ENCODE measurements at places on chromosomes 7 and 10.

- no peak for DNase-seq
Measured at GRCh38 chr10:102113261-102113955, 6.8 kb downstream of the LDB1 start.

DNA sequence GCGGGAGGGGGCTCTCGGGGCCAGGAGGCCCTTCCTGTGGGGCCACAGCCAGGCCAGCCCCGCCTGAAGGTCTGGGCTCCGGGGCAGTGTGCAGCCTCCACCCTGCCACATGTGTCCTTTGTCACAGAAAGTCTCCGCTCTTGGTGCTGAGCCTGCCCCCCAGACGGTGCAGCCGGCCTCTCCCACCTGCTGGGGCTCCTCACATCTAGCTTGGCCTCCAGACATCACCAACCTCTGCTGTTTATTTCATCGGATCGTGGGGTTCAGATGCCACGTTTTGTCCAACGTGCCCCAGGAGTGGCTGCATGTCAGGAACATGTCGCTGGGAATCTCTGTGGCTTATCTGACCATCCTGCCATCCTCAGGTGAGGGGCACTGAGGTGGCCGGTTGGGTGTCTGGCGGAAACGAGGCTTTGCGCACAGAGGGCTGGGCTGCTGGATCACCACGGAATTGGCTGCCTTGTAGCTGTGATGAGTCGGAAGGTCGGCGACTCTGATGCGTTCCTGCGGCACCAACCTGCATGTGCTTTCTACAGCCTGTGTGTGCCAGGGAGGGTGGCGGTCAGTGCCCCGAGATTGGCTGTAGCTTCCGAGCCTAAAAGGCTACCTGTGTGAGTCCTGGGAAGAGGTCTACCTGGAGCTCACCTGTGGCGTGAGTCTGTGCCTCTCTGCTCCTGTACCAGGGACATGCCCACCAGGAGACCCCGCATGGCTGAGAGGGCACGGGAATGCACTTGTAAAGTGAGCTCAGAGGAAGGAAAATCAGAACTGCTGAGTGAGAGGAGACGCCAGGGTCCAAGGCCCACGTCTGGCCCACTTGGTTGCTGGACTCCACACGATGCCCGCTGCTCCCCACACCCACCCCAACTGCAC, 316.4 kb downstream of the DNAJB6 start:
- no peak for DNase-seq

- peak; percentile 24 for DNase-seq
Measured at GRCh38 chr10:74642901-74643595, 183.4 kb upstream of the KAT6B start.

- no peak for DNase-seq
Measured at GRCh38 chr10:115760131-115760530, 512.9 kb downstream of the GFRA1 start.

DNA sequence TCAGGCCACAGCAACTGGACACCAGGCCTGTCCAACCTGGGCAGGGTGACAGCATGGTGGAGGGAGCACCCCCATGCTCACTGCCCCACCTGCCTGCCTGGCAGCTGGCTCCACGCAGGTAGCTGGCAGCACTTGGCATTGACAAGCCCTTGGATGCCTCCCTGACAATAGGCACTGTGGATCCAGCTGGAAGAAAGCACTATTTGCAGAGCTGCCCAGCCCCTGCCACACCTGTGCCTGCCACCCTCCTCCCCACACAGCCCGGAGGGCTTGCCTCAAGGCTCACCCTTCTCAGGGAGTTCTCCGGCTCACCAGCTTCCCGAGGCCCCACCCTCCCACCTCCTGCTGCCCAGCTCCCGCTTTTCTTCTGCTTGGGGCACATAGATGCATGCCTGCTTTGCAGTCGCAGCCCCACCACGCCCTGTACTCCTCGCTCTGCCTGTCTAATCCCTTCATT, 160.1 kb downstream of the NEURL1 start:
- no peak for DNase-seq

DNA sequence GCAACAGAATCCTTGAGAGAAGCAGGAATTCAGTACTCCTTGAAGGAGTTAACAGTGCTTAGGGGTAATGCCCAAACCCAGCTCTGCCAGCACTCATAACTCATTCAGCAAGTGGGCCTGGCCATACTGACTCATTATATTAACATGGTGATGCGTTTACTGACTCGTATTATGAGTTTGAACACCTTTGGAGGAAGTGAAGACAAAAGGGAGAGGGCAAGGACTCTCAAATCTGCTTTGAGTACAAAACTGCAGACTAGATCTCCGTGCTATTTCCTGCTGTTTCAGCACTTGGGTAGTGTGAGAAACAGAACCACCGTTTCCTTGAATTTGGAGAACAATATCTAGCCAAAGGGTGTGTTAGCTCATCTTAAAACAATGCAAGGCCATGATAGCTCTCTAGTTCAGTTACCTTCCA, 30.8 kb downstream of the SLC16A9 start:
- DNase-seq = no peak

DNA sequence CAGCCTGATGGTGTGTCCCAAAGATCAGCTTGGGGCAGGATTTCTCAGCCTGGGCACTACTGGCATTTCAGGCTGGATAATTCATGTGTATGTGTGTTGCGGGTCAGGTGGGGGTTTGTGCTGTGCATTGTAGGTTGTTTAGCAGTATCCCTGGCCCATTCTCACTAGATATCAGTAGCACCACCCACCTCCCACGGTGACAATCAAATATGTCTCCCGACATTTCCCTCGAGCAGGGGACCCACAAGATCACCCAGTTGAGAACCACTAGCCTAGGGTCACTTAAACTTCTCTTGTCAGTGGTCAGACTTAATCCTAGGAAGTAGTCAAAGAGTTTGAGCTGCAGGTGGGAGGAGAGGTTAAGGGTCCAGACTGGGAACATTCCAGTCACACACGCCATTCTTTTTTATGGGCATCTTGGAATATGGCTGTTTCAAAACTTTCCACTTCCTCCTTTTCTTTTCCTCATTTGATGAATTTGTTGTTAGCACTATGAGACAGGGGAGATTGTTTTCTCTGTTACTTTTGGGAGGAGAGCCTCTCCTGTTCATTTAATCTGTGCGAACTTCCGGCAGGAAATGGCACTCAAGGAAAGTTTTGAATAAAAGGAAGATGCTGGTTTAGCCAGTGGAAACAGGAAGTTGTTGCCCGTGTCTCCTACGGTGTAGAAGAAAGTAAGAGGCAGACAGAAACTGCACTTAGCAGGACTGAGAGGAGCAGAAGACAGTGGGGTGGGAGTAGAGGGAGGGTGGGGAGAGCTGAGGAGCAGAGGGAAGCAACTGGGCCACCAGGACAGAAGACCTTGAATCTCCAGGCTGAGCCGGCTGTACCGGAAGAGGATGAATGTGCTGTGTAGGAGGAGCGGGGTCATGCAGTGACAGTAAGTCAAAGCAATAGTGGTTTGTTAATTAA, 17.6 kb upstream of the EXOC6 start:
- no peak for DNase-seq

DNA sequence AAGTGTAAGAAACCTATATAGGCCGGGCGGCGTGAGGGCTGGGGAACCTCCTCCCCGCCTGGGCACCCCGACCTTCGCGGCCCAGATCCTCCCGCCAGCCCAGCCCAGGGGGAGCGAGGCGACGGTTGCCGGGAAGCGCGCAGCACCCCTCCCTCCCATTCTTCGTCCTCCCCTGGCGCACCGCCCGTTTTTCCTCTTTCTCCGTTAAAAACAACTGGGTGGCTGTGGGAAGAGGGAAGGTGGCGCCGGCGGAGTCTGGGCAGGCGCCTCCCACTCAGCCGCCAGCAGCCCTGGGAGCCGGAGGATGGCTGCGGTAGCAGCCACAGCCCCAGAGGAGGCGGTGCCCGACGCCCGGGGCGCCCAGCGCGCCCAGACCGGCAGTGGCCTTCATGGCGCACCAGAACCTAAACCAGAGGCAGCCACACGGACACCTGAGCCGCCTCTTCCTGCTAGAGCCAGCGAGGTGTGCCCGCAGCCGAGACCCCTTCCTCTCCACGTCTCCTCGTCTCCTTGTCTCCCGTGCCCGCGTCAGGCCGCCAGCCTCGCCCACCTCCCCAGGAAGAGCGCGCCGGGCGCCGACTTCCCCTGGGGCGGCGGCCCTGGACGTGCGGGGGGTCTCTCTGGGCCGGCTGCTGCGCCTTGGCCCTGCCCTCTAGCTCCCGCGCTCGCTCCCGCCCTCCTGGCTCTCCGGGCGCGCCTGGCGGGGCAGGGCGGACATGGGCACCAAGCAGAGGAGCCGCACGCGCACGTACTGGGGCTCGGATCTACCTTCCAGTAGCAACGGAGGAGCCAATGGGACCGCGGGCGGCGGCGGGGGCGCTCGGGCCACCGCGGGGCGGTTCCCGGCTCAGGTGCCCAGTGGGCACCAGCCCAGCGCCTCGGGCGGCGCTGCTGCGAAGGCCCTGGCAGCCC, 32.8 kb upstream of the SFTPD start:
- peak; percentile 54 for DNase-seq

DNA sequence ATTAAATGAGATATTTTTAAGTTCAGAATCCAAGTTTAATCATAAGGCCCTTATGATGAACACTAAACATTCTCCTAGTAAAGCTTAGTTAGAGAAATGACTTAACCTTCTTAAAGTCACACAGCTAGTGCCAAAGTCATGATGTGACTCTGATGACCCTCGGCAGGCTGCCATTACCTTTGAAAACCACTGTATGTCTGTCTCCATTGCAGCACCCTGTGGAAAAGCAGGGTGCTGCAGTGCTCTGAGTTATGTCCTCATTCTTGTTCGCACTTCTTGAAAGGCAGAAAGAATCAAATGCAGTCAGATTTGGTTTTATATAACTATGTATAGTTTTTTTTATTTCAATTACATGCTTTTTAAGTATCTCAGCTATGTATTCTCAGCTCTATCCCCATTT, 105.0 kb downstream of the PHTF2 start:
- no peak for DNase-seq

DNA sequence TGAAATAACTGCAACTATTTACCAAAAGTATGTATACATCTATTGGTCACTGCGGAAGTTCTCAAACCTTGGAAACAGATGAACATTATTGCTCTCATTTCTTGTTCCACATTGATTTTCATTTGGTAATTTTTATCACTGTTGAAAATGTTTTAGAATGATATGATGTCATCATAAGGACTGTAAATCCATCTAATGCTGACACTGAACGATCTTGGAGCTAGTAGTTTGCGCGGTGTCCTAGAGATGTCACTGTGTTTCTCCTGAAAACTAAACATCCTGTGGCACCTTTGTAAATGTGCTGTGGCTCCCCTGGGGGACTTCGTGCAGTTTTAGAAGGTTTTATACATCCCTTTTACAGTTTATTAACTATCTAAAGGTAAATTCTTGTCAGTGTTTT, 73.5 kb downstream of the DNAJB9 start:
- no peak for DNase-seq

GRCh38 chr7:22667562-22668239, 59.3 kb upstream of the IL6 start:
- no peak for DNase-seq

DNA sequence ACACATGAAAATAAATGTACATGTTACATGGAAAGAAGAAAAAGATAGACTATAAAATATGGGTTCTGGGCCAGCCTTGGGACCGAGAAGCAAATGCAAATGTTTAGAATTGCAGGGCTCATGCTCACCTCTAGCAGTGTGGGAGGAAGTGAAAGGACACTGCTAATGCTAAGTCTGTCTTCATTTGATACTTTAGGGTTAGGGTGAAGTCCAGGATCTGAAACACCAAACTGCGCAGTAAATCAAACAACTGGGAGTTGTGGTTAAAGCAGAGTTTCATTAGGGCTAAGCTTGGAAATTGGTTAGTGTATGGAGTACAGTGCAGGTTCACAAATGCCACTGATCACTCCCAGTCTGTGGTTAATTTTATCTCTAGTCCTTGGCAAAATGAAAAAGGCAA, 73.2 kb upstream of the PDK4 start:
- DNase-seq = no peak

DNA sequence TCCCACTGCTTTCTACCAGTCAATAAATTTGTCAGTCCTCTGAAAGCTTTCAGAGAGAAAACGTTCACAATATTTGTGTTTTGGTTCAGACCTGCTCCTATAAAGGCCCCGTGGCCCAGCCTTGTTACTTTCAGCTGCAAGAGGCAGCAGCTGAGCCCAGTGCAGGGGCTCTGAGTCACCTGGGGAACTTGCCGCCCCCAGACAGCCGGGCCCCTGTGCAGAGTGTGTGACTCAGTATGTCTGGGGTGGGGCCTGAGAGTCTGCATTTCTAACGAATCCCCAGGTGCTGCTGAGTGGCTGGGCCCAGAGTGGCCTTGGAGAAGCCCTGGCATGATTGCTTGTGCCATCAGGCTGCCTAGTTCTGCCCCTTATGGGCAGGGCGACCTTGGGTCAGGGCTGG, 303.5 kb downstream of the PAXIP1 start:
- DNase-seq = no peak

- peak; percentile 46 for DNase-seq
Measured at GRCh38 chr7:30476459-30477145, 2.0 kb downstream of the NOD1 start.

DNA sequence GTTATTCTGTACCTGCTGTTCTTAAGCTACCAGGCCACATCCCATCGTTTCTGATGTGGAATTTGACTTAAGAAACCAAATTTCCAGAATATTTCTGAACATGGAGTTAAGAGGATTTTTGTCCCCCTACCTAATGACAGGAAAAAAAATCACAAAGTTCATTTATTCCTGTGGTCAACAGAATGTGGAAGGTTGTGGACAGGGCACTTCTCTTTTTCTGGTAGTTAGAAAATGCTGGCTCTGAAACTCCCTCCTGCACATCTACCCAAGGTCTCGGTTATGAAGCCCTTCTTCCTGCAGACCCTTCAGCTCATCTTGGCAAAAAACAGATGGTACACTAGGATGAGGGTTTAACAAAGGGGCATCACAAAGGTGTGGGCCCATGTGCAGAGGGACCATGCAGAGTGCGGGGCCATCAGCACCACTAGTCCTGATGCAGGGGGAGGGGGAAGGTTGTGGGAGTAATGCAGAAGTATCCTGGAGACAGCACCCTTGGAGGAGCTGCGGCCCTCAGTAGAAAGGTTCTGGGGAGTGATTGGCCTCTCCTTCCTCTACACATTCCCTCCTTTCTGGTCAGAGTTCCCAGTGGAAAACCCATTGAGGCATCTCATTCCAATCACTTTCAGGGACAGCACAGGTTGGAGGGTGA, 9.8 kb downstream of the ALOX5 start:
- DNase-seq = no peak

GRCh38 chr7:106042196-106042611, 69.9 kb downstream of the SYPL1 start:
- DNase-seq = no peak

GRCh38 chr7:71584256-71584655, 452.3 kb downstream of the GALNT17 start:
- no peak for DNase-seq

DNA sequence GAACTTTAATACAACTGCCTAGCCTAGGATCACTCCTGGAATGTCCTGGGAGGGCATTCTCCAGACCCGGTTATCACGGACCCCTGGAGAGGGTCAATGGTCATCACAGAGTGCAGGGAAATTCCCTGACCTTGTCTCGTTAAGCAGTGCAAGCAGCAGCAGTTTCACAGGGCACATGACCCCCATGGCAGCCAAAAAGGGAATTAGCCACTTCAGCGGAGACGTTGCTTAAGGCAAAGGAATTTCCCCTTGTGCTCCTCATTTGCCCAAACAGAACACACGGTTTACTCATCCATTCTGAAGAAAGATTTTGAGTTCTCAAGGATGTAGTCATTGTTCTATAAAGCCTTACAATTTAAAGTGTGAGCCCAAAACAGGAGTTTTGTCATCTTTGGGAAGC, 260.3 kb downstream of the SNX13 start:
- no peak for DNase-seq
